ENCODE measurements at places on chromosomes 6 and 20.

DNA sequence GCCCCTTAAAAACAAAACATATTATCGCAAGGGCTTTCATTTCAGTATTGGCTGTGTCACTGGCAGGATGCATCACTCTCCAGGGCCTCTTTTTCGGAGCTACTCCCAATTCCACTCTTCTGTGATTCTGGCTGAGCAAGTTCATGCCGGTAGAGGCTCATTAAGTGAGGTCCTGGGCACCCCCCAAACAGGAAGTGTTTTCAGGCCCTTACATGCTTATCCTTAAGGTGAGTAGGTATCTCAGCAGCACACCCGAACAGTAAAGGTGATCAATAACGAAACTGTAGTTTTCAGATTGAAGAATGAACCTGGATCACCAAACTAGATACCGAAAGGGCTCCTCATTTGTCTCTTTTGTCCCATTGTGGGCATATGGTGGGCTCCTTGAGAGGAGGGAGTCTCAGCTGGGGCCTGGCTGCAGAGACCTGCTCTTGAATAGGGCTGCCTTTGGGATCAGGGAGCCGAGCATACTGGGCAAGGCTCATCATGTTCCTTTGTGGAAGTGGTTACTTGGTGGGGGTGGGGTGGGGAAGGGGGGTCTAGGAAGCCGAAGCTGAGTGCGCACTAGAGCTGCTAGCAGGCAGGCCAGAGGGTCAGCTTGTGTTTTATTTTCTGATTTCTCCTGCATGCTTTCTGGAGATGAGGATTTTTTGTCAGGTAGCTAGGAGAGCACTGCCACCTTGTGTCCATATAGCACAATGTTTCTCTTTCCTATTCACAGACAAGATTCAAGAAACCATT lies 65.2 kb downstream of the CDS2 start:
- DNase-seq, result peak; percentile 16

DNA sequence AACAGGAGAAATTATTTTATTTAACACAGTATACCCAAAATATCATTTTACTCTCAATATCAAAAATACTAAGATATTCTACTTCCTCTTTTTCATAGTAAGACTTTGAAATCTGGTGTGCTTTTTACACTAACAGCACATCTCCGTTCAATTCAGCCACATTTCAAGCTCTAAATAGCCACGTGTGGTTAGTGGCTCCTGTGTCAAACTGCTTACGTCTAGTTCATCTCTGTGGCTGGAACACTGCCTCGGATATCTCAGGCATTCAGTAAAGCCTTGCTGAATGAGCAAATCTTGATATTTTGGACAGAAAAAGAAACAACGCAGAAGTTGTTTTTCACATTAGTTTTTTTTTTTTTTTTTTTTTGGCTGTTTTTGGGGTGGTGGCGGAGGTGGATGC lies 136.1 kb downstream of the EYA4 start:
- no peak for DNase-seq

DNA sequence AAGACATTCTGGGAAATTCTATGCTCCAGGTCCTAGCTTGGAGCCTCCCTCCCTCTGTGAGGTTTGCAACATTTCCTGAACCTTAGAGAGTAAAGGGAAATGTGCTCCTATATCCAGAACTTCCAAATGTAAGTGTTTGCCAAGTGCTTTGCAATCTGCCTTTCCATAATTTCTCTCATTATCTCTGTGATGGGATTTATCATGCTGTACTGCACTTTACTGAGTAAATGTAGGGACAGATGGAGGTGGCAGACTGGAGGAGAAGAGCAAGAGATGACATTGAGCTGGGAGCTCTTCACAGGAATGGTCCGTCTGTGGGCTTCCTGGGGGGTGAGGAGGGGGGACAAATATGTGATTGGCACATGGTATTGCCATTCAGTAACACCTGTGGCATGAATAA lies 184.3 kb downstream of the SOX4 start:
- no peak for DNase-seq

GRCh38 chr20:20237093-20237959 lies 130.6 kb upstream of the INSM1 start:
- peak; percentile 4 for DNase-seq

Measured in activated CD4-positive, alpha-beta T cell treated with anti-CD3 and anti-CD28 coated beads, Interleukin-2, amount 50 U/mL, for 1 hour (primary cell).